ENCODE measurements at places on chromosomes 16 and 17. TPM values are rescaled to one million over a fixed set of nuclear protein-coding genes. Genes with fewer than 3 reads are reported as not detected.

- no peaks in the 10 kb centered on the region for H3K4me1 ChIP-seq
- peaks cover 3% of the 10 kb centered on the region for H3K36me3 ChIP-seq
- H3K27me3 ChIP-seq: no peaks in the 10 kb centered on the region
- H3K4me3 ChIP-seq: no peak overlapping the region
Measured at GRCh38 chr17:82872591-82873520, 33.0 kb upstream of the ZNF750 start.

RPL26 gene
- total RNA-seq: 1,238 TPM

ADAT1 gene
- total RNA-seq: 44.0 TPM

CACNG3 gene
- not detected for total RNA-seq

Data from aorta (tissue), 5 donors.